ENCODE measurements at places on chromosomes 3 and 15.

GRCh38 chr15:50702762-50703334 is 16.3 kb upstream of the TRPM7 start:
- no peak for DNase-seq

DNA sequence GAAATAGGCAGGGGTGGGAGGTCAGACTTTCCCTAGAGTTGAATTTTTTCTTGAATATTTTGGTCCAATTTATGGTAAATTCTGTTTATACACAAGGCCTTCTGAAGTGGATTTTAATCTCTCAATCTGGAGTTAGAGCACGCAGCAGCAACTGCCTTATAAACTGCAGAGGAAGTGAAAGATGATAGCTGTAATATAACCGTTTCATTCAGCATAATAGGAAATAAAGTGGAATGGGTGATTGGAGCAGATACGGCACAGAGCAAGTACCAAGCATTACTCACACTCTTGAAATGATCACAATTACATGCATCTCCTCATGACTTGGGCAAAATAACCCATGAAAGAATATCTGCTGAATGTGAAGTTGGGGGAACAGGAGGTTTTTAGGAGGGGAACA is 106.8 kb downstream of the ARRDC4 start:
- no peak for DNase-seq

DNA sequence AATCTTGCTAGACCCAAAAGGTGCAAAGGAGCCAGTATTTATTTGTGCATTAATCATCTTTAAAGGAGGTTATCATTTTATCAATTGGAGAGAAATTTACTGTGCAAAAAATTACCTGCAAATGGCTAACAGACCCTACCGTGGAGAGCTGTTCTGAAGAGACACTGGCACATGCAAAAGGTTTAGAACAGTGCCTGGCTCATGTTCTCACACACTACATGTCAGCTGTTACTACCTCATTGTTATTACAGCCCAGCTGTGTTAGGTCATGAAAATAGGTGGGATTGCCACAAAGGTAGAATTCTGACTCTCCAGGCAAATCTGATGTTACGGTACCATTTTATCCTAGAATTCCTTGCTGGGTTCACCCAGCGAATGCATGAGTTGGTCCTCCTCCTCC is 137.3 kb downstream of the SNRK start:
- no peak for DNase-seq

GRCh38 chr15:48861813-48862431 is 16.0 kb upstream of the EID1 start:
- DNase-seq = peak; percentile 44

DNA sequence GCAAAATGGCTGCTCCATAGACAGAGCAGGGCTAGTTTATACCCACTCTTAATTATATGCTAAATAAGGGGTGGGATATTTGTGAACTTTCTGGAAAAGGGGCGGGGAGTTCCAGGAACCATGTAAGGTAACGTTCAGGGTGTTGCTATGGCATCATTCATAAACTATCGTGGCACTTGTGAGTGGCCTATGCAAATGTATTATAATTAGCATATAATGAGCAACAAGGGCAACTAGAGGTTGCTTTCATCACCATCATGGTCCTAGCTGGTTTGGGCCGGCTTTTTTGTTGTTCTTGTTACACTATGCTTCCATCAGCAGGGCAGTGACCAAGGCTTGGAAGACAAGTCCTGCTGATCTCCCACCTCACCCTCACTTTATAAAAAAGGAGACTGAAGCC is 43.2 kb upstream of the FGD5 start:
- DNase-seq = no peak

- no peak for DNase-seq
These were observed 132.9 kb upstream of the ZBTB20 start for GRCh38 chr3:115279939-115280338.

GRCh38 chr3:39260957-39261356 is 18.9 kb downstream of the CX3CR1 start:
- peak; percentile 42 for DNase-seq

- DNase-seq = no peak
These were observed 4.5 kb upstream of the PARP15 start for GRCh38 chr3:122572940-122573412.

- no peak for DNase-seq
These were observed 317.3 kb upstream of the NAALADL2 start for GRCh38 chr3:174541708-174542315.

DNA sequence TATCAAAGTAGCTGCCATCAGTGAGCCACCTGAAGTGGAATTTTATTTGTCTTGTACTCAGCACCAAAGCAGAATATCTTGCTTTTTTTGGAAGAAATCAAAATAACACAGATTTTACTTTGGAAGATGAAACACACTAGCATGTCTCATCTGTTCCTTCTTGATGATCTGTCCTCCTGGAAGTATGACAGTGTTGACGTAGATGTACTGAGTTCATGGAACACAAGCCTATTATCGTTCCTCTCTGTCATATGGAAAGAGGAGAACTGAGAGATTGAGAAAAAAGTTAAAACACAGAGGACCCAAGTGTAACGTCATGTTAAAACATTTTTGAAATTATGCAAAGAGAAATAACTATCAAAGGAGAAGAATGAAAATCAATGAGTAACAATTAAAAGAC is 340.2 kb downstream of the ROBO2 start:
- no peak for DNase-seq

DNA sequence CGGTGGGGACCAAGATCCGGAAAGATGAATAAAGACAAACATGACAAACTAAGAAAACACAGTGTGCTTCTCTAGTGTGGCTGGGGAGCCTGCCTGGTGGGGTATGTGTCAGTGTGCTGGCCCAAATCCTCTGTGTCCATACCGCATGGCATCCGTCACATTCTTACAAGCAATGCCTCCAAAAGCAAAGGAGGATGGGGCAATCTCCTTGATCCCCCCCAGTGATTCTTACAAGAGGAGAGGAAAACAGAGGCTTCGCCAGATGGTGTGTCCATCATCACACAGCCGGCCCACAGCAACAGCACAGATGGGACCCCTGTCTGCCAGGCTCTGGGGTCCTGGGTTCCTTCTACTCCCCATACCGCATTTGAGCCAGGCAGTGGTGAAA is 558 bp upstream of the IL17RC start:
- DNase-seq = no peak

DNA sequence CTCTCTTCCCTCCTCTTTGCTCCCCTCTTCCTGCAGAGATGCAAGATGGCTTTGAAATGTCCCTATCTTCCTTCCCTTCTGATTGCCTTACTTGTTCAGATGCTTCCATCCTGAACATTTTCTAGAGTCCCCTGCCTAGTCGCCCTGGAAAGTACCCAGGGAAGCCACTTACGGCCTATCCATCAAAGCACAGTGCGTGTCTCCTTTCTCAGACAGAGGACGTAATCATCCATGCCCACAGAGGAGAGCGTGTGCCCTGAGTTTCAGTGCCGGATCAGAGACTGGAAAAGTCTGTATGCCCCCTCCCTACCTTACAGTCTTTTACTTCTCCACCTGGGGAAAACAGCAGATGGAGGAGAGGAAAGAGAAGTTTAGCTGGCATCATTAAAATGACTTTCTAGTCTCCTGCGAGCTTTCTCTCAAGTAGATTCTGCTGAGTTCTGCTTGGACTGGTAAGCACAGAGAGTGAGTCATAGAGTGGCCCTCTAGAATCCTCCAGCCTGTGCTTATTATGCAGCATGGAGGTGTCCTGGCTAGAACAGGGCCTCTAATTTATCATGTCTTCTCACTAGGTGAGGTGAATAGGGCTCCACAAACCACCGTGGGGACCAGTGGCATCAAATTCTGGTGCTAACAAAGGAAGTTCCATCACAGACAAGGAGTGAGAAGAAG is 114.6 kb downstream of the SLCO3A1 start:
- no peak for DNase-seq

GRCh38 chr3:195356151-195357086 is 85.5 kb upstream of the XXYLT1 start:
- no peak for DNase-seq

DNA sequence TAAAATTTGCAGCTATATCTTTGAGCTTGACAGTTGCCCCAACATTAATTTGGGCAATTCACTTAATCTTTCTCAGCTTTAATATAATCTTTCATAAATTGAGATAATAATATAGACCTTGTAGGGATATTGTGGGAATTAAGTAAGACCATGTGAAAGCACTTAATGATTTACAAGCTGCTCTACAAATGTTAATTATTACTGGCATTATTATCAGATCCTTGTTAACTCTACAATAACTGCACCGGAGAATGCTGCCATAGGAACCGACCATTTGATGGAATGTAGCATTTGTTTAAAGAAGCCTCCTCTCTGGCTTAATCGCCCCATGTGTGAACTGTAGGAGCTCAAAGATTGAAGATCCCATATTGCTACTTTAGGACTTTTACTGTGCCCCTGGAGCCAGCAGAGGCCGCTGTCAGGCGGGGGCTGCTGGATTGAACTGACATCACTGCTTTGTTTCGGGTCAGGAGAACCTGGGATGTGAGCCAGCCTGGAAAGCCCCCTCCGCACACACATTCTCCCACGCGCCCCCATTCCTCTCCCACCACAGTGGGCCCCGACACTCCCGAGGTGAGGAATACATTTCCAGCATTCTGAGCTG is 154.2 kb upstream of the TNIK start:
- no peak for DNase-seq

- DNase-seq = no peak
These were observed 50.0 kb upstream of the NPHP3 start for GRCh38 chr3:132772252-132772651.

GRCh38 chr3:61682671-61683548 is 121.5 kb downstream of the PTPRG start:
- DNase-seq = no peak

- DNase-seq = no peak
These were observed 4.0 kb downstream of the HDAC11 start for GRCh38 chr3:13483988-13484695.

GRCh38 chr3:74605437-74605836 is 9.0 kb downstream of the CNTN3 start:
- DNase-seq = no peak

DNA sequence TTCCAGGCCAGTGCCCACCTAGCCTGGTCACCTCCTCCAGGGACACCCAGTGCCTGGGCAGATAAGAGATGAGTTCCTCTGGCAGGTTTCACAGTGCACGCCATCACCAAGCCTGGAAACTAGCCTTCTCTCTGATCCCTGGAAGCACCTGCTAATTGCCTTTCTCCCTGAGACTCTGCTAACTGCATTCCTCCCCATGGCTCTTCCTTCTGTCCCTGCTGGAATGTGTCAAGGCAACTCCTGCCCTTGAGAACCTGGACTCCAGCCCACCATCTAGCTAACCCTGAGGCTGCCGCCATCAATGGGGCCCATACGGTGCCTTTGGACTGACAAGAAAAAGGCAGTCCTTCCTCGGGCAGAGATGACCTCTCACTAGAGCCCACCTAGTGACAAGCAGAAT is 18.5 kb downstream of the VIPR1 start:
- no peak for DNase-seq

GRCh38 chr3:26712211-26713026 is 89.8 kb downstream of the LRRC3B start:
- peak; percentile 4 for DNase-seq

- DNase-seq = no peak
These were observed 359.3 kb downstream of the GAP43 start for GRCh38 chr3:115982629-115983028.

DNA sequence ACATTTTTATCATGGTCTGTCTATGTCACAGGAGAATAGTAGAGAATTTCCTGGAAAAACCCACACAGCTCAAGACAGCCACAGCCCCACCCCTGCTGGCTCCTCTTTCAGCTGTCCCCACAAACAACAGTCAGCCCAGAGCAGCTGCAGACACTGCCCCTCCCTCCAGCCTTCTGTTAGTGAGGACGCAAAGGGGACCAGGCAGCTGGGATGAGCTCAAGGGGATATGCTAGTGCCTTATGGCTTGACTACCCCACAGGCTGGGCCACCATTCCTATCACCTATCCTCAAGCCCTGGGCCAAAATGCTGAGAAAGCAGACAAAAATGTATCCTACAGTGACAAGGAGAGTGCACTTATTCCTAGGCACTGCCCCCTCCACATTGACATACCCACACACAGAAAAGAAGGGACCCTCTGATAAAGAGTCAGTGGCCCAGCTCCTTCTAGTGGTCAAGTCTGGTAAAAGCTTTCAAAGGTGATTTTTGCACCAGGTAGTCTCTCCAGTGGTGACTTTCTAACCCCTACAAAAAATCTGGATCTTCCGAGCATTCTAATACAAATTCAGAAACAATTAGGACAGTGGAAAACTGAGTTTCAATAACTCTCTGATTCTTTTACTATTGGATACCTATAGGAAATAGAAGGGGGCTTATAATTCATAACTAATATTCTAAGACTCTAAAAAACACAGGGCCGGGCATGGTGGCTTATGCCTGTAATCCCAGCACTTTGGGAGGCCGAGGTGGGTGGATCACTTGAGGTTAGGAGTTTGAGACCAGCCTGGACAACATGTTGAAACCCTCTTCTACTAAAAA is 3.0 kb upstream of the MAP1A start:
- no peak for DNase-seq

GRCh38 chr3:31567036-31567435 is 34.3 kb downstream of the STT3B start:
- no peak for DNase-seq

GRCh38 chr15:97517737-97518136 is 442.8 kb upstream of the ARRDC4 start:
- no peak for DNase-seq

GRCh38 chr15:47586653-47587224 is 130.6 kb upstream of the SEMA6D start:
- DNase-seq = no peak

GRCh38 chr15:100849855-100850218 is 29.8 kb upstream of the ALDH1A3 start:
- DNase-seq = no peak

DNA sequence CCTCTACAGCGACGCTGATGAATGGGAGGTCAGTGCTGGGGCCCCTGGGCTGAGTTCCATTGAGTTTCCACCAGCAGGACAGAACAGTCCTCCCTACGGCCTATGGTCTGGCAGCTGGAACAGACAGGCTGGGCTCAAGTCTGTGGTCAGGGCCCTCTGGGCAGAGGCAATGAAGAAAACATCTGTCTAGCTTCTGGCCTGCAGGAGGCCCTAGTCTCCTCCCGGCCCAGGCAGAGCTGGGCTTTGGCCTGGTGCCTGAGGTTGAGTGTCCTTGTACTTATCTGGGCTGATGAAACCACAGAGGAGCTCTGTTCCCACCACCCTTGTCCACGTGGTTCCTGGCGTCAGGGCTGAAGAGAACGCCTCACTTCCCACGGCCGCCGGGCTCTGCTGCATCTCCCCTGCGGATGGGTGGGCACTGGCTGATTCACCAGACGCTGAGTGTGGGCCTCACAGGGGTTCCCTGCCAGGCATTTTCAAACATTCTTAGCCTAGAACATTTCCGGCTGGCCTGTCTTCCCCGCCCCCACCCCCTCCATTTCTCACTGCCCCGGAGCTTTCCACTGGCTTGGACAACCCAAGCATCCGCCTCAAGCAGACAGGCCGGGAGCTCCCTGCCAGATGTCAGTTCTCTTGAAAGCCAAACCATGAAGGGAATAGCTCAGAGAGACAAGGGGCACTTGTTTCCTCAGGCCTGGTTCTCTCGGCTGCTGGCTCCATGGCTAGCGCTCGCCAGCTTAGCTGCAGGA is 20.3 kb downstream of the PPCDC start:
- peak; percentile 28 for DNase-seq
